Caki2 (cell line): ENCODE measurements at places on chromosomes 1 and 21.

DNA sequence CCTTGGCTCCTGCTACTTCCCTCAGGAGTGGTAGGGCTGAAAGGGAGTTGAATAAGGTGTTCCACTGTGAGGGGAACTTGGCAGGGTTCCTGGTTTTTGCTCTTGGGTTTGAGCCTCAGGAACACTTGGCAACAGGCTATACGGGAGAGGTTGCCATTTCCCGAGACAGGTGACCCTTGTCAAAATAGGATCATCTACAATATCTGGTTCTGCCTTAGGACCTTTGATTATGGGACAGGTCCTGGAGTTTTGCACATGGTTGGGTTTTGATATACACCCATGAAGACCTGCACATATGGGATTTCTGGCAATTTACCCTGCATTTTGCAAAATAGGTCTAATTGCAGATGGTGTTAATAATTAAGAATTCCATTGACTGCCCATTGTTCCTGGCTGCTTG is 31.1 kb downstream of the YY1AP1 start:
- no peak for DNase-seq

- no peak for DNase-seq
These were observed 57.0 kb upstream of the IGSF5 start for GRCh38 chr21:39688010-39688409.

DNA sequence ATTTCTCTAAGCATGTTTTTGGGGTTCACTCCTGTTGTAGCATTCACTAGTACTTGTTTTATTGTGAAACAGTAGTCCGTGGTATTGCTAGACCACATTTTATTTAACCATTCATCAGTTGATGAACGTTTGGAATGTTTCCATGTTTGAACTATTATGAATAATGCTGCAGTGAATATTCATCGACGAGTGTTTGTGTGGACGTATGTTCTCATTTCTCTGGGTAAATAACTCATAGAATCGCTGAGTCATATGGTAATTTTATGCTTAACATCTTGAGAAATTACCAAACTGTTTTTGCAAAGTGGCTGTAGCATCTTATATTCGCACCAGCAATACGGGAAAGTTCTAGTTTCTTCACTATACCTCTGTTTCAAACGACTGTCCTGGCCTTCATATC is 28.0 kb upstream of the KAZN start:
- DNase-seq, result no peak

- no peak for DNase-seq
These were observed 3.7 kb upstream of the NEK7 start for GRCh38 chr1:198153103-198153502.

- peak; percentile 63 for DNase-seq
These were observed 76.4 kb downstream of the FHAD1 start for GRCh38 chr1:15323351-15323988.

DNA sequence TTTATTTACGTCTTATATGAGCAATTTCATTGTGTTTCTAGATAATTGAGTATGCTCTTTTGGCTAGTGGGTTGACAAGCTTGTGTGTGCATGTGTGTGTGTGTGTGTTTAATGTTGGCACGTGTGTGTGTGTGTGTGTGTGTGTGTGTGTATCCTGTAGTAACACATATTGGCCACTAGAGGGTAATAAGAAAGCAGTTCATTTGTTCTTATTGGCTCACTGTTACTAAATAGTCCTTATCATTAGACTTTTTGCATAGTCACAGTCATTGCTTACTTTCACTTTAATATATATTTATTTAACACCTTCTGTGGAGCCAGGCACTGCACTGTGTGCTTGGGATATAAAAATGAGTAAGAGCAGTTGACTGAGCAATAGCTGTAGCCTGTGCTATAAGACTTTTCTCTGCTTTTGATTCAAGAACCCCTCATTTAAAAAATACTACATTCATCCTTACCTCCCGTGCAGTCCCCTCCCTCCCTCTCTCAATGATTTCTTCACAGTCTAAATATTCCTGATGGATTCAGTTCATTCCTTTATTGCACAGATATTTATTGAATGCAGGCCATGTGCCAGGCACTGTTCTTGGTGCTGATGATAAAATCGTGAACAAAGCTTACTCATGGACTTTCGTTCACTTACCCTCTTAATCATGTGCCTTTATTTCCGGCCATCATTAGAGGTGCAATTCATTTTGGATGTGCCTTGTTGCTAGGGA is 96.7 kb downstream of the DYRK1A start:
- DNase-seq, result peak; percentile 77

- DNase-seq, result no peak
These were observed 1.7 kb downstream of the BACE2 start for GRCh38 chr21:41169701-41170100.

DNA sequence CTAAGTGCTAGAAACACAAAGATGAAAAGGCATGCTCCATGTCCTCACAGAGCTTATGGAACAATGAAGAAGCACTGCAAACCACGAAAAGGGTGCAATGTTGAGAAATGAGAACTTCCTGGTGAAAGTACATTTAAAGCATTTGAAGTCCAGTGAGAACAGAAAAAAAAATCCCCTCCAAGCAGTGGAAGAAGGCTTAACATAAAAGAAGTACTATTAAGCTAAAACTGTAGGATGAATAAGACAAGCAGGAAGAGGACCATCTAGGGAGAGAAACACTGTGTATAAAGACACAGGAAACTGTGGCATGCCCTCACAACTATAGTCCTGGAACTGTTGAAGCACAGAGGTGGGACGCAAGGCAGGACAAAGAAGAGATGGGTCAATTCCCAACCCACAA is 10.0 kb downstream of the TP53BP2 start:
- no peak for DNase-seq

GRCh38 chr1:185488808-185489207 is 171.8 kb upstream of the IVNS1ABP start:
- DNase-seq, result no peak

- DNase-seq, result no peak
These were observed 497.8 kb upstream of the ADAMTS5 start for GRCh38 chr21:27464648-27465047.

- DNase-seq, result no peak
These were observed 45.5 kb downstream of the UCHL5 start for GRCh38 chr1:193013707-193014106.

- DNase-seq, result peak; percentile 3
These were observed 409.2 kb downstream of the USH2A start for GRCh38 chr1:216014086-216014485.

GRCh38 chr1:163866564-163866963 is 544.8 kb downstream of the NUF2 start:
- DNase-seq, result no peak

GRCh38 chr1:37954316-37954971 is 7.6 kb upstream of the INPP5B start:
- DNase-seq, result no peak

- peak; percentile 6 for DNase-seq
These were observed 1.1 kb downstream of the MIA3 start for GRCh38 chr1:222618880-222619596.

GRCh38 chr1:32683397-32683796 is 19.2 kb downstream of the SYNC start:
- no peak for DNase-seq

GRCh38 chr1:56073206-56073605 is 506.2 kb downstream of the PLPP3 start:
- DNase-seq, result no peak

- peak; percentile 67 for DNase-seq
These were observed at the start of gene IFI44L for GRCh38 chr1:78619803-78620579. Gene IFI44L (plus strand): TSS chr1:78620448. CDS start chr1:78627916, 7,468 bp downstream.

- DNase-seq, result no peak
These were observed 25.3 kb downstream of the YARS1 start for GRCh38 chr1:32791881-32792280.

GRCh38 chr1:222880587-222880986 is 65.7 kb downstream of the DISP1 start:
- DNase-seq, result no peak

- DNase-seq, result no peak
These were observed 3.5 kb downstream of the POMGNT1 start for GRCh38 chr1:46194641-46195193.

- DNase-seq, result peak; percentile 55
These were observed 140.7 kb upstream of the FAM78B start for GRCh38 chr1:166307261-166308188.

DNA sequence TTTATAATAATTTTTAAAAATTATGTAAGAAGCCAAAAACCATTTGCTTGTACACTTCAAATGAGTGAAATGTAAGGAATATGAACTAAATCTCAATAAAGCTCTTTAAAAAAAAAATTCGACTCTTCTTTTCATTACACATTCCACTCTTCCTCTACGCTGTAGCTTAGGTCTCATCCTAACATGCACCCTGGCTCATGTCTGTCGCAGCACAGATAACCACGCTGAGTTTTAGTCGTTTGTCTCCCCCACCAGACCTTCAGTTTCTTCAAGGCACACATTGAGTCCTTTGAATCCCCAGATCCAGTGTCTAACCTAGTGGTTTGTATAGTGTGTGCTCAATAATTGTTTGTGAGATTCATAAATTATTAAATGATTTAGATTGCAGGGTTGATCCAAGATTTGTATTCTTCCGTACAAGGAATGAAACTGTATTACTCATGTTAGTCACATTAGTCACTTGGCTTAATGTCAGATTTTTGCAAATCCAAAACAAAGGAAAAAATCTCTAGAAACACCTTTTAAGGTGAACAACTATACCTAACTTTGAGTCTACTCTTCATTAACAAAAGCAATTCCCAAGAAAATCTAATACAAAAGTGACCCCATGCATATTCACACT is 57.3 kb downstream of the SLC25A24 start:
- no peak for DNase-seq

DNA sequence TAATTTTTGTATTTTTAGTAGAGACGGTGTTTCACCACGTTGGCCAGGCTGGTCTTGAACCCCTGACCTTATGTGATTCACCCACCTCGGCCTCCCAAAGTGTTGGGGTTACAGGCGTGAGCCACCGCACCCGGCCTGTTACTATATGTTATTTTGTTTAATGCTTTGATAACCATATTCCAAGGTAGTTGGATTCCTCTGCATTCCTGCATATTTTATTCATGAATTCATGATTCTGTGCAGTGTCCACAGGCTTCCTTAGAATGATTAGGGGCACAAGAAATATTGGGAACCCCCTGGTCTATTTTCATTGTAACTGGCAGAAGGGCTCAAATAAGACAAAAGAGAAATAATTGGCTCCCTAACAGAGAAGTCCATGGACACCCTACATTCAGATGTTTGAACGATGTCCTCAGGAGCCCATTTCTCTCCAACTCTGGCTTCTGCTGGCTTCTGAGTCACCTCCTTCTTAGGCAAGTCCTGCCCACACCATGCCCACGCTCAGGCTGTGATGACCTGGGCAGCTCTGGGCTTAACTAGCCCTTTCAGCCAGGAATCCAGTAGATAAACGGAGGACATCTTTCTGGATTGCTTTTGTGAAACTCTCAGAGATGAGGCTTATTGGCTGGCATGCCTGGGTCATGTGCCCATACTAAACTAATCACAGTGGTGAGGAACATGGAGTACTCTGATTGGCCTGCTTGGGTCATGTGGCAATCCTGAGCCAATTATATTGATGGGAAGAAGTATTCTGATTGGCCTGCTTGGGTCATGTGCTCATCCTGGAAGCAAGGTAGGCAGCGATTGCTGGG is 32.6 kb downstream of the TNFRSF8 start:
- peak; percentile 30 for DNase-seq

GRCh38 chr1:225890346-225891228 is 1.6 kb upstream of the LEFTY1 start:
- no peak for DNase-seq

GRCh38 chr1:187465441-187465840 is 636.7 kb downstream of the PLA2G4A start:
- DNase-seq, result no peak

DNA sequence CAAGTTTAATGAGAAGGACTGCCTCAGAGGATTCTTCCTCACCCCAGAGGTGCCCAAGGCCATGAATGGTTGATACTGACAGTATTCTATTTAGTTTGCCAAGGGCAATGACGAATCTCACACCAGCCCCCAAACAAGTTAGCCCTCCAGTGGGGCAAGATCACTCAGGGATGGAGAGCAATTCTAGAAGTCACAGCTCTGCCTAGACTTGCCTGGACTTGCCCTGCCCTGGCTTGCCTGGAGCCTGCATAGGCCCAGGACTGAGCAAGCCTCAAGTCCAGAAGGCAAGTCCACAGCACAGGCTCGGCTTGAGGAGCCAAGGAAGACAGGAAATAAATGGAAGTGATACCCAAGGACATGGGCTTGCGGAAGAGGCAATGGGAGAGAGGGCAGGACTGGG is 39.5 kb upstream of the RGS16 start:
- DNase-seq, result no peak

DNA sequence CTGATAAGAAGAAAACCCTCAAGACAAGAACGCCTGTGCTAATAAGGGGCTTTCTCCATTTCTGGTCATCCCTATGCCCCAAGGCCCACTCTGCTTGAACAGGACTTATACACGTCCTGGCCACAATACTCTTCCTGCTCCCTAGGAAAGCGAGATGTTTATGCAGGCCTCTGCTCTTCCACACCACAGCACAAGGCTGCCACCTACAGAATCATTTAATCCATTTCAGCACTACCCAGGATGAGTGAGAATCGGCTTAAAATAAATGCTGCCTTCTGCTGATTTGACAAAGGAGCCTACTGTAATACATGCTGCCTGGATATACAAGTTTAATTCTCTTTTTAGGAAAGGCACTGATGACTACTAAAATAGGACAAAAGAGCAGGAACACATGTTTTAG is 29.4 kb downstream of the FRRS1 start:
- peak; percentile 46 for DNase-seq

DNA sequence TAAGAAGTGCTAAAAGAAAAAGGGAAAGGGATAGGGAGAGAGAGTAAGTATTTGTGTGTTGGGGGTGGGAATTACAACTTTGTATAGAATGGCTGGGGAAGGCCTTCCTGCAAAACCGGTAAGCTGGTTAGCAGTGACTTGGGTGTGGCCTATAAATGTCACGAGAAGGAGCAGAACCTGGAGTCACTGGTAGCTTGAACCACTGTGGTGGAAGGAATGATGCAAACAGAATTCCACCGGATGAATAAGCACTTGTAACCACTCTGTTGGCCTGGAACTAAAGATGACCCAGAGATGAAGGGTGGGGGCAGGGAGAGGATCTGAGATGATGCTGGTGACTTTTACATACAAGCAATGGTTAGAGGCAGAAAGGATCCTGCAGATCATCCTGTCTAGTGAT is 8.9 kb downstream of the XKR8 start:
- DNase-seq, result peak; percentile 75

DNA sequence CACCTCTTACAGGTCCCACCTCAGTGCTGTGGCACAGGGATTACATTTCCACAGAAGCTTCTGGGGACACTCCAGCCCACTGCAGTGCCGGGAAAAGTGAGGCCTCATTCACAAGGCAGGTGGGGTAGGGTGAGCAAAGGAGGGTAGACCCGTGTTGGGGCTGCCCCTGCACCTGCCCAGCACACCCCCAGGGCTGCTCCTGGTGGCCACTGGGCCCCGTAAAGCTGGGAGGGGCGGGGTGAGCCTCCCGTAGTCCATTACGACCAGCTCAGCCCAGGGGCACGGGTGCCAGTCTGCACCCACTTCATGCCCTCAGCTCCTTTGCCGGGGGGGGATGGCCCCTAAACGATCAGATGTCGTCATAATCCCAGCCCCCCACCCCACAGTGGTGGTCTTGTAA is 39.5 kb downstream of the AJAP1 start:
- DNase-seq, result no peak

- peak; percentile 29 for DNase-seq
These were observed 376.9 kb downstream of the HHIPL2 start for GRCh38 chr1:222171005-222171404.
